GM10248 (cell line): ENCODE measurements at places on chromosomes 7 and 10.

GRCh38 chr7:130227883-130228575 is 20.4 kb downstream of the SSMEM1 start:
- DNase-seq = no peak

DNA sequence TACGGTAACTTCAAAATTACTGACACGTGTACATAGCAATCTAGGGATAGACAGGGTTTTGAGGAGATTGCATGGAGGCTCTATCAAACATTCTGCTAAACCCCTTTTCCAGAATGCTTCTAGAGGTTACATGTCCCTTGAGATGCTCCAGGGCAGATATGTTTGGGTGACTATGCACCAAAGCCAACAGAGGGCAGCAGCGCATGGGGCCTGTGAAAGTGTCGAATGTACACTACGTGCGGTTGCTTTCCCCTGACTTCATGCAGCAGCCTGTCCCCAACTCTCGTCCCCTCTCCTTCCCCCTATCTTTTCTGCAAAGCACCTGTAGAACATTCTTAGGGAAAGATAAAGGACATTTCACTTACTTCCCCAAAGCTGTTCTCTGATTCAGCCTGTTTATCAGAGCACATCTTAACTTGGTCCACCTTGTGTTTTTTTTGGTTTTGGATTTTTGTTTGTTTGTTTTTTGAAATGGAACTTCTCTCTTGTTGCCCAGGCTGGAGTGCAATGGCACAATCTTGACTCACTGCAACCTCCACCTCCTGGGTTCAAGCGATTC is 90.2 kb downstream of the UBE3C start:
- DNase-seq = no peak

- no peak for DNase-seq
These were observed 53.3 kb upstream of the KCTD7 start for GRCh38 chr7:66575398-66575797.

GRCh38 chr7:67489881-67490280 is 493.2 kb downstream of the TYW1 start:
- no peak for DNase-seq

DNA sequence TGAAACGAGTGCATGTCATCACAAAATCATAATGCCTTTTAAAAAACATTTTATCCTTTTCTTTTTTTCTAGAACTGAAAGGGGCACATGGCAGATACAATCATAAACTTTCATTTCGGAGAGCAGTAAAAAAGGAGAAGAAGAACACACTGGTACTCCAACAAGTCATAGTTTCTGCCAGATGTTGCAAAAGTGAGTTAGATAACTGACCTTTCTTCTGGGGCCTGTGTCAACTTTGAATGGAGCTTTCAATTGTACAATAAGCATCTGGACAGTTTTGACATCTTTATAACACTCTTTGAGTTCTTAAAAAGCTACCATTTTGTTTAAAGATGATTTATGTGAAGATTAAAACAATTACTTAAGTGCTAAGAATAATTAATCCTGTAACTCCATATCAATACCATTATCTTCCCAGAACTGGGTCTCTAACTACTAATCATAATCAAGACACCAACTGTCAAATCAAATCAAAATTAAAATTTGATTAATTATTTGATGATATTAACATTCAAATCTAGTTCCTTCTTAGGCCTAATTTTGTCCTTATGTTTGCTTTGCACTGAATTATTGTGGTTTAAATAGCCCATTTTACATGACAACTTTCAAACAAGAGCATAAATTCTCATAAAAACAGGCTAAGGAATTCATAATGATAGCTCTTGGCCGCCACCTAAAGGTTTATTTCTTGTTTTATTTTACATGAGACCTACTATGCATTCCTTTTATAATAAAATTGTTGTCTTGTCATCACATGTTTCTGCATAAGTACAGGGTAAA is 19.5 kb upstream of the ITGB8 start:
- no peak for DNase-seq

- DNase-seq = no peak
These were observed 12.0 kb upstream of the GSAP start for GRCh38 chr7:77427996-77428603.

DNA sequence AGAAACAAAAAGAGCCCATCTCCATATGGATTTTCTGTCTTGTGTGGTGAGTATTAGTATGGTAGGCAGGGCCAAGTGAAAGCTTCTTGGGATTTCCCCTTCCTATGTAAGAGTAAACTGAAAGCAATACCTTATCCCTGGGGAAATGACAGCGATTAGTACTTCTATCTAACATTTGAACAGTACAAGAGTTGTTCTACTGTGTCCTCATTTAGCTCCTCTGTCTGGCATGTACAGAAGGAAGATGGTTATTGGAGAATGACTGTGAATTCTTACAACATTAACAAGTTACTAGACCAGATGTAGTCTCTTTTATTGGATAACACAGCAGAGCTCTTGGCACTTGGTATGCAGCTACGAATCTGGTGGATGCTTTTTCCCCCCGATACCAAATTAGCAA is 17.9 kb upstream of the TRIL start:
- DNase-seq = no peak

DNA sequence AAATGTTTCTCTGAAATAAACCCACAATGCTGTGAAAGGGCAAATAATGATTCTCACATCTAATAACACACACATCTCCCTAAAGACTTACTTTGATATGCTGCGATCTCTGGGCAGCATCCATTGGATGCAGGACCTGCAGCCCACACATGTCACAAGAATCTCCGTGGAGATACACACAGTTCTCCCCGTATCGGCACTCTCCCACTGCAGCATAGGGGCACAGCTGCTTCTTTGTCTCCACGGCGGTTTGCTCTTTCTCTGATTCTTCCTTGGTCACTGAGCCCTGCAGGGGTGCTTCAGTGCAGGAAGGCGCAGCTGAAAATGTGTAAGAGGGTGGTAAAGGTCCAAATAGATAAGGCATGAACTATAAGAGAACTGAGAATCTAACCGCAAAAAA is 20.4 kb downstream of the MKRN1 start:
- no peak for DNase-seq

- DNase-seq = no peak
These were observed 8.0 kb downstream of the SMARCD3 start for GRCh38 chr7:151240536-151240935.

DNA sequence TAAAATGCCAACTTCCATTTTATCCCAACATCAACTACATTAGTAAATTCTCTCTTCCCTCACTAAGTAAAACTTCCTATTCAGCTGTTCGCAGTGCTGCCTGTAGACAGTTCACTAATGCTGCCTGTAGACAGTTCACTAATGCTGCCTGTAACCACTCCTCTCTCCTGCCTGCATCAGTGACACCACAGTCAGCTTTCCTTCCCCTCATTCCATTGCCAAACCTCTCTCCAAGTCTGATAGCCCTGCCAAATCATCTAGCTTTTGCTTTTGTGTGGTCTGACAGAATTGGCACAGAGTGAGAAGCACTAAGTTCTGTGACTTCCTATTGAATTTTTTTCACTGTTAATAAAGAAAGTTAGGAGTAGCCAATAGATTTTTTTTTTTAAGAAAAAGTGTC is 43.0 kb upstream of the MACC1 start:
- no peak for DNase-seq

DNA sequence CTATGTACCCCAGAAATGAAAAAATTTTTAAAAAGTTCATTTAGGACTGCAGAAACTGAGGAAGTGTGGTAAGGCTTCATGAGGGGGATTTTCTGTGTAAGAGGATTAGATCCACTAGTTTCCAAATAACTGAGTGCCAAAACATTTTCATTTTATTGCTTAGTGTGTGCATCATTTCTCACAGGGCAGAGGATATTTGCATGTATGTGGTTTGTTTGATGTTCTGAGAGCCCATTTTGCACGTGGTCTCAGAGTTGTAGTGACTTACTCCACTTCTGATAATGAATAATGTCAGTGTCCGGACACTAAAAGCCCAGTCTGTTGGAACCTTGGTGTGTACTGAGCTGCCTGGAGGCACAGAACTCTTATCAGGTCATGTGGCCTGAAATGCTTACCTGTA is 299.9 kb downstream of the AUTS2 start:
- peak; percentile 20 for DNase-seq

DNA sequence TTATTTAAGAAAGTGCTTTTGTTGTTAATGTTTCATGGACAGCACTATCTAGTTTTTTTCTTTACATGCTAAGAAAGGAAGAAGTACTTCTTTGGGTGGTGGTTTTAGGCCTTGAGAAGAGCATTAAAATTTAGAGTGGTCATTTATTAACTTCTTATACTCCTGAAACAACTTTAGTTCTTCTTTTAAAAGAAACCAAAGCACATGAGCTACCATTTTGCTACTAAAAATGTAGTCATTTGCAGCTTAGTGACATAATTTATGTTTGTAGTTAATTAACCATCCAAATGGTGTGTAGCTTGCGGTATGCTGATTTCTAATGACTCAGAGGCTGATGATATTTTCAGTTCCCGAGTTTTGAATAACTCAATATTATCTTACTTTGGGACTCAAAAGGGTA is 207.5 kb downstream of the BBS9 start:
- DNase-seq = peak; percentile 4

DNA sequence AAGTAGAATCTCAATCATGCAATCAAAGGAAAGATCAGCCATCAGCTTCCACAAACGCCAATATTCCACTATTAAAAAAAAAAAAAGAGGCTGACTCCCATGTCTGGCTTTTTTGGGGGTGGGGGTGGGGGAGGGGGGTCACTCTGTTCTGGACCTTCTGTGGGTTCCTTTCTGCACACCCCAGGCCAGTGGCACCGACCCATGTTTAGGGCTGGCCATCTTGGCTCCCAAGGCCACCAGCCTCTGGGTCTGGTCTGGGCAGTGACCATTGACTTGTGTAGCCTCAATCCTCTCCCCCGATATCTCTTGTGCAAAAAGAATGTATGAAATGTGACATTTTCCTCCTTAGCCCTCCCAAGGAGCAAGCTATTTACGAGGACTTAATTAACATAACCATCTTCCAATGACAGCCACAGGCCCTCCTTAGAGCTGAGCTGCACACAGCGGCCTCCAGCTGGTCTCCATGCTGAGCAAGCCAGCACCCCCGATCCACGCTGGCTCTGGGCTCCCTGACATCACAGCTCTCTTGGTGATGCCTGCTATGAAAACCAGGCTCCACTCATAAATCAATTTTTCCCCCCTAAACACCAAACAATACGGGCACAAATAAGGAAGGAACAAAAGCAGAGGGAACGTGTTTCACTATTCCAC is 100.1 kb downstream of the ZRANB1 start:
- DNase-seq = no peak

DNA sequence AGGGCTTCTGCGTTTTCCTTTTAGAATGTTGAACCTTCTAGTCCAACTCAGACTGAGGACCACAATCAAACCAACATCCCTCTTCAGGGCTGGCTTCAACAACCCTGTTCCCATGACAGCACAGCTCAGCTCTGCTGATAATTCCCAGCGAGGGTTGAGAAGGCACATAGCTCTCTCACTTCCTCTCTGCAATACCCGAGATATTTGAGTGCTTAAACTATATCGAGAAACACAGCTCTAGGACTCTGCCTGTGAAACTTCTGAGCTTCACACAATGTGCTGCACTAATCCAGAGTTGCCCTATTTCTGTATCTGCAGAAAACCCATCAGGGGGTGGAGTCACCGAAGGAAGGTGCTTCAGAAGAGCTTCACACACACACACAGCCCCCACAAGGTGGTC is 1.6 kb upstream of the ADARB2 start:
- DNase-seq = peak; percentile 58

GRCh38 chr10:44402465-44403195 is 17.7 kb upstream of the CXCL12 start:
- no peak for DNase-seq

GRCh38 chr10:32937911-32938424 is 20.1 kb downstream of the ITGB1 start:
- no peak for DNase-seq

- DNase-seq = no peak
These were observed 70.1 kb upstream of the CAMK1D start for GRCh38 chr10:12279281-12279680.

DNA sequence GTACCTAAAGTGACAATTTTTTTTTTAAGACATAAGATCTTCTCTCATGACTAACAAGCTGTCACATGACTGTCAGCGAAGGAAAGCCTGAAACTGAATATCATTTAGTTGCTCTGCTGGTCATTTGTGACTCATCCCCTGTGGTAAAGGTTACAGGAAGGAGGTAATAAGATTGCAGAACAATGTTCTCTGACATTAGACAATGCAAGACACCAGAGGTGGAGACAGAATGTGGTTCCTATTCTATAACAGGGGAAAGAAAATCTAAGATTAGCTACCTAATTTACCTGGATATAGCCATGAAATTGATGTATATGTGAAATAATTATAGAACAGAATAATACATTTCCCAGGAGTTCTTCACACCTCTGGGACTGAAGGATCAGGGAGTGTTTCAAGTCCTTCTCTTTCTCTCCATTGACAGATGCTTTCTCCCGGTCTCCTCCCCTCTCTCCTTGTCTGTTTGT is 47.7 kb downstream of the LRGUK start:
- DNase-seq = peak; percentile 59

DNA sequence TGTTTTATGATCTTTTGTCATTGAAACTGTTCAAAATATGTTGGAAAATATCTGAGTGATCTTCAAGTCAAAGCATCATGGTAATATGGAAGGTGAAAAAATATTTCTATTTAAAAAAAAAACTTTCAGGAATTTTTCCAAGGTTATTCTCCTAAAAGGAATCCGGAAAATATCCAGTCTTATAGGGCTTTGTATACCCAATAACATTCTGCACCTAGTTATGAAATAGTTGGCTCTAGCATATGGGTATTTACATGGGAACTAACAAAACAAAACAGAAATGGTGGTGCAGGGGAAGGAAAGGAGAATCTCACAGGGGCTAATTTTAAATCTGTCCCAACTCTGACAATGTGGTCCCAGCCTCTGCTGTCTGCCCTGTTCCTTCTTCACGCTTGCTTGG is 167.1 kb upstream of the RHEB start:
- no peak for DNase-seq

GRCh38 chr7:42338916-42339540 is 102.0 kb upstream of the GLI3 start:
- no peak for DNase-seq

DNA sequence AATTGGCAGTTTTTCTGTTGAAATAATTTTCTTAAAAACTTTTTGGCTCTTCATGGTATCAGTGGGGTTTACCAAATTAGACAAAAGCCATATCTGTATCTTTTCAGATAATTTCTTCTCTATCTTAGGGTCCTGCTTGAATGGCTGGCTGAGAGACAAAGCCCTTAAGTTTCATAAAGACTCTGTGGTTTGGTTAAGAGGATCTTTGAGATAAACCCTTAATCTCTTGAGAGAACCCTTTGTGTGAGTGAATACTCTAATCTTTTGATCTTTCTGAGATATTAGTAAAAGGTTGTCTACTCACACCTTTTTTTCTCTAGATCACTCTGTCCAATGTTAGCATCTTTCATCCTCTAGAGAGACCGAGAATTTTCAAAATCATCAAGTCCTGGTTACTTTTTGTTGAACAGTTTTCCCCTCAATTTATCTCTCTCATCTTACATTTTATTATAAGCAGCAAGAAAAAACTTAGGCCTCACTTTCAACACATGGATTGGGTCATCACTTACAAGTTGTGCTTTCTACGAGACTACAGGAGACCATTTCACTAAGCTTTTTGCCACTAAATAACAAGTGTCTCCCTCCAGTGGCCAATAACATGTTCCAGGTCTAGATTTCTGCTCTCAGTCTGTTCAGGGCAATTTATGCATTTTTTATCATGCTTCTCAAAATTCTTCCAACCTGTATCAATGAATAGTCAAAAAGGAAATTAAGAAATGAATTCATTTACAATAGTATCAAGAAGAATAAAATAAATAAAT is 28.4 kb downstream of the DNAJC9 start:
- no peak for DNase-seq

- DNase-seq = no peak
These were observed 3.9 kb downstream of the FOXL3 start for GRCh38 chr7:293681-294439.
